ENCODE measurements at places on chromosomes 12 and 14.

DNA sequence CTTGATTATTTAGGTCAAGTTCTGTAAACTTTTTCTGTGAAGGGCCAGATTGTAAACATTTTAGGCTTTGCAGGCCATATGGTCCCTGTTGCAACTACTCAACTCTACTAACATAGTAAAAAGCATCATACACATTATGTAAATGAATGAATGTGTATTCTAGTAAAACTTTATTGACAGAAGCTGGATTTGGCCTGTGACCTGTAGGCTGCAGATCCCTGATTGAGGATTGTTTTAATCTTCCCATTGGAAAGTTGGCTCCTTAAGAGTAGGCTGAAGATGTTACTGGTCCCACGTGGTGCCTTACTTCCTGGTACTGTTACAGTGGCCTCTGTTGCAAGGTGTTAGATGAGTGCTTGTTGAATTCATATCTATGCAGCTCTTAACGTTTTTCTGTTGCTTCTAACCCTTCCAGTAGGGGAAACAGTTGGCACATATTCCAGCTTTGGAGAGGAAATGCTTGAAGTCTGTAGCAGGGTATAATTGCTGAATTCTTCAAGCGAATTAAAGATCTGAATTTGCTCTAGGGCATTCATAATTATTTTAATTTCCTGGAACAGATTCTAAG, 133.6 kb upstream of the DNM1L start:
- DNase-seq = no peak

DNA sequence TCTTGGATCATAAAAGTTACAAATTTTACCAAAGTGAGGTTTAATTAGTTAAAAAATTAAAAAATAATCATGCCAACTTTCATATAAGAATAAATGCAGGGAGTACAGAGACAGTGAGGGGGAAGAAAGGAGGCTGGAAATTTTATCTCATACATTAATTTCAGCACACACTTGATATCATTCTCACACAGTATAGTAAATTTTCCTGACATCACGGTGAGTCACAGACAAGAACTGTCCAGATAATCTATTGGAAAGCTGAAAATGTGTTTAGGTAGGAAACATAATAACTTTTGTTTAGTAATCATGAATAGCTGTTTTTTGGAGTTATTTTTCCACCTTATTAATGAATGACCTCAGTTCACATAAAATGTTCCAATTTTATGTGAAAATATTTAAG, 1204.8 kb downstream of the GALC start:
- no peak for DNase-seq

GRCh38 chr14:77498984-77499527, 440 bp upstream of the ISM2 start:
- peak; percentile 23 for DNase-seq

DNA sequence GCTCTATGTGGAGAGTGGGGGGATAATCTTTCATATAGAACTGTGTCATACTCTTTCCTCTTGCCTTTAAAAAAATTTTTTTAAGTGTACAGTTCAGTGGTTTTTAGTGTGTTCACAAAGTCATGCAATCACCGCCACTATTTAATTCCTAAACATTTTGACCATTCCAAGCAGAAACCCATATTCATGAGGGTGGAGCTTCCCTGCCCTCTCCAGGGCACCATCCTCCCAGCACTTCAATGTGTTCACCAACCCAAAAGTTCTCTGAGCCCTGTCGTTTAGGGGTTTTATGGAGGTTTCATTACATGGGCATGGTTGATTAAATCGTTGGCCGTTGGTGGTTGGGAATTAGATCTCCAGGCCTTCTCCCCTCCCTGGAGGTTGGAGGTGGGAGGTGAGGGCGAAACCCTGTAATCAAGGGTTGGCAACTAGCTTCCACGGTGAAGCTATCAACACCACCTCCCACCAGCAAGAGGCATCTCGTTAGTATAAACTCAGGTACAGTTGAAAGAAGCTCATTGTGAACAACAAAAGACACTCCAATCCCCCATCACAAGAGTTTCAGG, 42.8 kb upstream of the WNK1 start:
- DNase-seq = no peak

- DNase-seq = no peak
Measured at GRCh38 chr12:93970900-93971688, 177.3 kb upstream of the PLXNC1 start.

DNA sequence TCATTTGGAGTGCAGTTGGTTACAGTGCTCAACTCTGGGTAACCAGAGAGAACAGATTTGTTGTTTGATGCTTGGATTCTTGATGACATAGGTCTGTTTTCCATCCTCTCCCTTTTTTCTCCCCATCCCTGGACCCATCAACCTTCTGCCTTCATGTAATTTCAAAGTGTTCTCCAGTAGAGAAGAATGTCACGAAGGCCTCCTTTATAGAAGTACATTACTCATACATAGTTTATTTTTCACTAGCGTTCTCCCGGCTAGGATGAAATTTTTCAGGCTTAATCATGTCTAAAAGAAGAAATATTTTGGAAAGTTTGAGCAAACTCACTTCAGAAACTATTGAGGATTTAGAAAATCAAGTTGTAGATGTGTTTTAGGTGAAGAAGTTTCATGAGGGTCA, 20.9 kb upstream of the APPL2 start:
- no peak for DNase-seq

DNA sequence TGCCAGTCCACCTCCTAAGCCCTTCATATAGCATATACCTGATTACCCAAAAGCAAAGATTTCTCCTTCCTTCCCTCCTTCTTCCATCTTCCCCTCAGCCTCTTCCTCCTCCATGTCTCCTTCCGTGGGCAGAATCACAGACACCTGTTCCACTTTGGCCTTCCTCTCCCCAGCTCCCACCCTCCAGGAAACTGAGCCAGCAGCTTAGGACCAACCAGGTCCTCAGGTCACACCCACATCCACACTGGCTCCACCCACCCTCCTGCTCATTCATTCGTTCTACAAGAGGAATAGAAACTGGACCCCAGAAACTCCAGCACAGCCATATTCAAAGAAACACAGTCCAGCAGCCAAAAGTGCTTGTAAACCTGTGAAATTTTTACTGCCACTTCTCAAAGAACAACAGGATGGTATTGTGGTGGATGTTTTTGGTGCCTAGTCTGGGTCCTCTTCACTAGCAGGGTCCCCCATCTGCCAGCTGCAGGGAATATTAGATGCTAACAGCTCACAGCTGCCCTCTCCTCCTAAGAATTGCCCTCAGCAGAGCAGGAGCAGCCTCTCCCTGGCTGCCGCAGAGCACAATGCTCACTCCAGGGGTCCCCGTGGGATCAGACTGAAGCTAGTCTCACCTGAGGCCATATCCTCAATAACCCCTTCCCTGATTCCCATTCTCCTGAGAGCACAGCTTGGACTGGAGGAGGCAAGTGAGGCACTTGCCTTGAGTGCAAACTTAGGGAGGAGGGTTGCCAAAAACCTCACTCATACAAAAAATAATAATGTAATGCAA, 18.4 kb downstream of the CMKLR1 start:
- no peak for DNase-seq

DNA sequence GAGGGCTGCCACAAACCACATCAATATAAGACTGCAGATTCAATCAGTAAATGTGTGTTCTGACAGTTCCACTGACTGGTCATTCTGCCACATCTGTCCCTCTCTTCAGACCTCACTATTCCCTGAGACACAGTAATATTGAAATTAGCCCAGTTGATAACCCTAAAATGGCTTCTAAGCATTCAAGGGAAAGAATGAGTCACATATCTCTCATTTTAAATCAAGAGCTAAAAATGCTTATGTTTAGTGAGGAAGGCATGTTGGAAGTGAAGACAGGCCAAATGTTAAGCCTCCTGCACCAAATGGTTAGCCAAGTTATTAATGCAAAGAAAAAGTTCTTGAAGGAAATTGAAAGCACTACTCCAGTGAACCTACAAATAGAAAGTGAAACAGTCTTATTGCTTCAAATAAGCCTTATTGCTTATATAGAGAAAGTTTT, 24.5 kb upstream of the KIF21A start:
- no peak for DNase-seq

GRCh38 chr12:22271023-22271422, 63.5 kb downstream of the ST8SIA1 start:
- no peak for DNase-seq

DNA sequence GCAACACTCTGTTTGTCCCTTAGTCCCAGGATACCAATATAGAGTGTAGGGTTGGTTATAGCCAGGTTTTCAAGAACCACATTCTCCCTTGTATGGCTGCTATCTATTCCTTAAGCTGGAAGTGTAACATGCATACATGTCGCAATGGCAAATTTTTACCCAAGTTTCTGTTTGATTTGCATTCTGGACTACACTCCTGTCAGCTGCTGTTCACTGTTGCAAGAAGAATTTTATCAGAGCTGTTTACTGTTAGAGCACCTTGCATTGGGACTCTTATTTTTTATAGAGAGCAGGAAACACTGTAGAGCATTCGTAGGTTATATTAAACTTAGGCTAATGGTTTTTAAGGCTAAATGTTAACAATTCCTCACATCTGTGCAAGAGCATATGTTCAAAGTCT, 376.0 kb upstream of the LRFN5 start:
- DNase-seq = no peak

DNA sequence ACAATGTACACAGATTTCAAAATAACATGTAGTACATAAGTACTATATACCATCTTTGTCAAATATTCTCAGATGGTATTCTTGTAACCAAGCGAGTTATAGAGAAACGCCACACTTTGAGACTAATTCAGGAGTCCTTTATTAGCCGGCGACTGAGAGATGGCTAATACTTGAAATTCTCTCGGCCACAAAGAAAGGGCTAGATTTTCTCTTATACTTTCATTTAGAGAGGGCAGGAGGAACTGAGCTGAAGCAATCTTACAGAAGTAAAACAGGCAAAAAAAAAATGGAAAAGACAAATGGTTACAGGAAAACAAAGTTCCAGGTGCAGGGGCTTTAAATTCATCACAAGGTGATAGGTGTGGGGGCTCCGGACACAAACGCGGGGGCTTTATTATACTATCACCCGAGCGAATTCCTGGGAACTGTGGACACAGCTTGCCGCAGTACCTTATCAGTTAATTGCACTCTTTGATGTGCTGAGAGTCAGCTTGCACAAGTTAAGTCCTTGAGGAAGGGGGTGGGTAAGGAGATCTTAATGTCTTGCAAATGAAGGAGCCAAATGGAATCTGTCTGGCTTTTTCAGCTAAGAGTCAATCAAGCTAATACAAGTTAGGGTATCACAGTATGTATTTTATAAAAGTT, 382.3 kb downstream of the KCNH5 start:
- DNase-seq = no peak

- DNase-seq = peak; percentile 73
Measured at GRCh38 chr14:75497191-75497590, 25.1 kb upstream of the BATF start.

DNA sequence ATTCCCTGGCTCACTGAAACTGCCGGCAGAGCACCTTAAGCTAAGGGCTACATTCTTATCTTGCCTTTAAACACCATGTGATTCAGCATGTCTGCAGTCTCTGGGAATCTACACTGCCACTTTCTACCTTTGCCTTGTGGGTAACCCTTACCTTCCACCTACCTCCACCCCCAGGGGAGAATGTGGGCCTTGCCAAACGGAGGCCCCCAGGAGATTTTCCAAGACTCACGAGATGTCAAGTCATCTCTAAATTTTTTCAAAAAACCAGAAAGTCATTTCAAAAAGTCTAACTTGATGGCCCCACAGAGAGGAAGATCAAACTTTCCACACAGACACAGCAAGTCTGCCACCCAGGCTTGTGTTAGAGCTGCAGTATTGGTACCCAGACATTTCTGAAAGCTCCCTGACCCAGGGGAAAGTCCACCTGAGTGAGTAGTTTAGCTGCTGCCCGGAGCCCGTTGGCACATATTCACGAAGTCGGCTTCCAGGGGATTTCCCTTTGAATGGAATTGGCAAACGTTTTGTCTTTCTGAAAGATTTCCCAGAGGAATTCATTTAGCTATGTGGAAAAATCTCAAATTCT, 4.7 kb upstream of the PSMA6 start:
- DNase-seq = no peak

- no peak for DNase-seq
Measured at GRCh38 chr14:70189456-70190077, 816 bp upstream of the SLC8A3 start.

DNA sequence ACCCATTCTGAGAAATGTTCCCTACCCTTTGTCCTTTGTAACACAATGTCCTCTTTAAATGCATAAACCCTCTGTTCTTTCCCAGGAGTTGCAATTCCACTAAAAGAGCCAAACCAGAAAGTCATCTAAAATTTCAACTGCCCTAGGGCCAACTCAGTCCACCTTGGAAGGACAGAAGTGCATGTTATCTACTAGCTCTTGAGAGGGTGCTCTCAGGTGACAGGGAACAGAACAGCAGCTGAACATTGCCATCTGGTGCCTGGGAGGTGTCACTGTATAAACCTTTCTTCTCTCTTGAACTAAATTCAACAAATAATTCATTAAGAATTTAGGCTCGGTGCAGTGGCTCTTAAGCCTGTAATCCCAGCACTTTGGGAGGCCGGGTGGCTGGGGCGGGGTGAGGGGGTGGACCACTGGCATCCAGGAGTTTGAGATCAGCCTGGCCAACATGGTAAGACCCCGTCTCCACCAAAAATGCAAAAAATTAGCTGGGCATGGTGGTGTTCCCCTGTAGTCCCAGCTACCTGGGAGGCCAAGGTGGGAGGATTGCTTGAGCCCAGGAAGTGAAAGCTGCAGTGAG, 10.3 kb upstream of the FERMT2 start:
- DNase-seq = peak; percentile 55

GRCh38 chr14:102209224-102209966, 69.7 kb downstream of the WDR20 start:
- no peak for DNase-seq

DNA sequence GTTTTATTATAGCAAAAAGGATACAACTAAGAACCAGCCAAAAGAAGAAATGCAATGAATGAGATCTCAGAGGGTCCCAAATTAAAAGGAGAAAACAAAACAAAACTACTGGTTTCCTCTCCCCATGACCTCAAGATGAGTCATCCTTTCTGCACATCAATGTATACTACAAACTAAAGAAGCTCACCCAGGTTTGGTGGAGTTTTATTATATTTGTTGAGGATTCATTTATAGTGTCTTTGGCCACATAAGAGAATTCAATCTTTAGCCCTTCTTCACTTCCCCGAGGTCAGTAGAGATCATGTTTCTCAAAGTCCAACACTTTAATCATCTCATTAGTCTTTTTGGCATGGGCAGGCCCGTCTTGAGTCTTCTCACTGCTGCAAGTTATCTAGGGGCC, 210.6 kb downstream of the SLC6A15 start:
- DNase-seq = no peak

DNA sequence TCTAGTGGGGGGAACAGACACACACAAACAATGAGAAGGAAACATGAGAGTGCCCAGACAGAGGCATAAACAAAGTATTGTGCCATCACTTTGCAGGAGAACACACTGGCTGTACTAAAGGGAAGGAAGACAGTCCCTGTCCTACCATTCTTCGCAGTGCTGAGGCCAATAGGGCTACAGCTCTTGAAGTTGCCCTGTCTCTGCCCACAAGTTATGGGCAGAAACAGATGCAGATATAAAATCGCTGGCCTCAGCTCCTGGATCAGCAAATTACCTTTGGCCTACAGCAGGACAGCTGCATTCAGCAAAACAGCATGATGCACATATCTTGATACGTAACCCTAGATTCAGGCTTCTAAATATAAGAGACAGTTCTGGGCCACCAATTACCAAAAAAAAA, 23.0 kb upstream of the PRKAB1 start:
- no peak for DNase-seq

GRCh38 chr12:24356240-24356804, 406.9 kb upstream of the SOX5 start:
- no peak for DNase-seq
